ENCODE measurements at places on chromosomes 2 and 18.

- no peak for DNase-seq
These were observed 43.2 kb upstream of the SALL3 start for GRCh38 chr18:78936251-78937005.

DNA sequence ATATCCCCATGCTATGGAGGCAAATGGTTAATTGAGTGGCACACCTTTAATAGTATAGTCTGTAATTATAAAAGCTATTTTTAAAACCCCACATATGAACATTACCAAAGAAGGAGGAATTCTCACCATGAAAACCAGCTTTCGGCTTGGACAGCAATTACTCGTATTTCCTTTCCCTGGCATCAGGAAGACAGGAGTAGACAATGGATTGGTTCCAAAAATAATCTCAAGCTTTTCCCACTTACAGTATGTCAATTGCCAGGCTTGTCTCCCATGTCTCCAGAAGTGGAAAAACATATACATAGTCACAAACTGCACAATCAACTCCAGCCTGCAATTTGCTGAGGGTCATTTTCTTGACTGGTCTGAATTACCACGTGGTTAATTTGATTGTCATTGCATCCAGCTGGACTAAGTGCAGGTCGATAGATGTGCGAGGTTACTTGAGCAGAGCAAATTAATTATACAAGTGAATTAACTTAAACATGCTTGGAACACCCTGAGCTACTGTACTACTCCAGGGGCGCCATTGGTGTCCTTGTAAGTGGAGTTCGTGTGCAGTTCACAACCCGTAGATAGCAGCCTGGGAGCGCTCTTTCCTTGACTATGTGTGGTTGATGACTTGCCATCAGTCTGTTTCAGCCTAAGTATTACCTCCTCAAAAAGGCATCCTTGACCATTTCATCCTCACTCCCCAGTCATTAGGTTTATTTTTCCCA is 124.3 kb upstream of the PELI1 start:
- no peak for DNase-seq

GRCh38 chr2:227864161-227864756 is 7.2 kb upstream of the DAW1 start:
- no peak for DNase-seq

- DNase-seq, result no peak
These were observed 104.9 kb downstream of the MBD2 start for GRCh38 chr18:54119524-54120019.

GRCh38 chr2:47078541-47079482 is 76.3 kb downstream of the STPG4 start:
- no peak for DNase-seq

GRCh38 chr2:241540771-241541561 is 17.6 kb upstream of the BOK start:
- peak; percentile 50 for DNase-seq

- no peak for DNase-seq
These were observed 282.3 kb downstream of the MBD5 start for GRCh38 chr2:148303161-148303560.

- no peak for DNase-seq
These were observed 6.8 kb upstream of the CHMP3 start for GRCh38 chr2:86570059-86570458.

GRCh38 chr2:237598468-237599208 is 8.1 kb upstream of the RAB17 start:
- DNase-seq, result no peak

GRCh38 chr18:46331316-46331715 is 227.1 kb downstream of the HAUS1 start:
- no peak for DNase-seq

- DNase-seq, result no peak
These were observed 1081.2 kb downstream of the SOCS6 start for GRCh38 chr18:71370095-71370494.
